ENCODE measurements at places on chromosomes 2 and 18.

DNA sequence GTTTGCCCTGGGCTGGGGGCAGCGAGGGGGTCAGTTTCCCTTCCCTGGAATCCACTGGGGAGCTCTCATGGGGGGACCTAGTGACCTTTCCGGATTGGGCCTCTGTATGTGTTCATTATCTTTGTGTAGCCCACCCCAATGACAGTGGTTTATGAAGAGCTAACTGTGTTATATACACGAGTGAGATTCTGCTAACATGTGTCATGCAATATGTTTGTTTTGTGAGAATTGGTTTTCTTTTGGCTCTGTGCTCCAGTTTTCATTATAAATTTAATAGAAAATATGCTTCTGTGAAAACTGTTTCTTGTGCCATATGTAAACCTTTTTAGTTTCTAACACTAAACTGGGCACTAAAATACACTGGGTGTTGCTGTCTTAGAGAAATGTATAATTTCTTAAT lies 110.6 kb downstream of the WDSUB1 start:
- no peak for DNase-seq

- DNase-seq: no peak
Observed at GRCh38 chr2:110838657-110839384, 106.4 kb downstream of the ACOXL start.

DNA sequence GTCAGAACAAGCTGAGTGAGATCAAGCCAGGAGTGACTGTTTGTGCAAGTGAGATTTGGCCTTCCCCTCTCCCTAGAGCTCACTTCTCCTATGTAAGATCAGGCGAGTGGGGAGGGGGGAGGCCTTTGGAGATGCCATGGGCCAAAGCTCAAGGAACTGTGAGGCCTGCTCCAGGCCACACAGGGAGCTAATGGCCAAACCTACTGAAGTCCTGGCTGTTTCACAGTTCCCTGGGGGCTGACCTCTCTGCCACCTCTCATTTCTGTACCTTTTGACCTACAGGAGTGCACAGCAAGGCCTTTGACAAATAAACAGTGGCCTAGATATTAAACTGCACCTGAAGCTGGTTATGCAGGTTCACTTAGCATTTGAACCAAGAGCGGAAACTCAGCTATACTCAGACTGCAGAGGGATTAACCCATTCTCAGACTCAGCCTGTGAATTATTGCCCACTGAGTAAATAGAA lies 235.0 kb upstream of the NT5C1B start:
- DNase-seq: no peak

- no peak for DNase-seq
Observed at GRCh38 chr18:79481046-79481790, 85.5 kb downstream of the NFATC1 start.

- DNase-seq: no peak
Observed at GRCh38 chr2:41626936-41627335, 420.9 kb upstream of the PKDCC start.

DNA sequence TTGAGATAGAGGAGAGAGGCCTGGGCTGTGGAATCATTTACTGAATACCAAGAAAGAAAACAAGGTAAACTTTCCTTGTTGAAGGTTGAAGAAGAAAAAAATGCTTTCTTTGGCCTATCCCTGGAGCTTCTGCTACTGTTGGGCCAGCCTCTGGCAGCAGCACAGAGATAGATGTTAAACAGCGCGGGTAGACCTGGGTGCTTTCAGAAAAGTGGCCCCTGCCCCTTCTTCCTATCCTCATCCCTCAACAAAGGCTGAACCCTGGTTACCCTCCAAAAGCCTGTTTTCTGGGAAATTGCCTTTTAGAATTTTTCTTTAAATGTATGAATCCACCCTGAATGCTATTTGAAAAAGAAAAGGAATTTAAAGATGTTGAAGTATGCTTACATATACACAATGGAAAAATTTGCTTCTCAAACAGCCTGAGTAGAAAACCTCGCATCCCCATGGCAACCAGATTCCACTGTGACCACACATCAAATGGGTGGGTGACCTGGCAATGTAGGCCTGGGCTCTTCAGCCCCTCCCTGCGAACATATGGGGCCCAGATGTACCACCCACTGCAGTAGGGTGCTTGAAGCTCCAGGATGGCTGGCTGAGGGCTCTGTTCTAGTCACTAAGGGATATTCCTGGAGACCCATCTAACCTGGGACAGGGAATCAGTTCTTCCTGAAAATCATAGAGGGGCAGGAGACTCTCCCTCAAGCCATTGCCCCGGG lies 23.4 kb upstream of the CHRNA1 start:
- no peak for DNase-seq

GRCh38 chr2:71454221-71455010 lies 1.1 kb downstream of the DYSF start:
- no peak for DNase-seq

GRCh38 chr18:26215247-26215970 lies 10.8 kb upstream of the TAF4B start:
- DNase-seq: no peak

GRCh38 chr18:61955644-61956043 lies 62.8 kb upstream of the RNF152 start:
- DNase-seq: no peak

DNA sequence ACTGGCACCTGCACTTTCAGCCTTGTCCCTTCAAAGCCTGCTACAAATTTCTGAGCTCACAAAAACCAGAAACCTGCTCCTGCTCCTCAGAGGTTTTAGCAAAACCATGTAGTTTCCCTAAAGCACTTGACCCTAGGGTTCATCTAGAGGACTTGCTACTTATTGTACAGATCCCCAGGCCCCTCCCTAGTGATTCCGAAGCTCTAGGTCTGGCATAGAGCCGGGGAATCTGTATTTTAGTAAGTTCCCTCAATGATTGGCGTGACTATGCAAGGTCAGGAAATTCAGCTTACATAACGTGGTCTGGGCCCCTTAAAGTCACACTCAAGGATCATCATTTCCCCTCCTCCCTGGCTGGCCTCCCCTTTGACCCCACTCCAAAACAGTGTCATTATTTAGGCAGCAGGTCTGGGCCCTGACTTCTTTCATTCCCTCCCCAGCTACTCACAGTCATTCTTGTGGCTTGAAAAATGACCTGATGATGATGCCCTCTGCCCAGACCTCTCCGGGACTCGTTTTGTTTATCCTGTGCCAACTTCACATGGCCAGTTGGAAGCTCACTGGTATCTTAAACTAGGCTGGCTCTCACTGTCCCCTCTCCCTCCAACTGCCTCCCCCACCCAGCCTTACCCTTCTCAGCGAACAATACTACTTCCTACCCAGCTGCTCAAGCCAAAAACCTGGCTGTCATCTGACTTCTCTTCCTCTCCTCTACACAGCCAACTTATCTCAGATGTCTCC lies 36.0 kb downstream of the WDFY1 start:
- DNase-seq: no peak

GRCh38 chr2:140918426-140918825 lies 1212.4 kb downstream of the LRP1B start:
- DNase-seq: no peak

GRCh38 chr2:179966778-179967394 lies 40.2 kb downstream of the CWC22 start:
- no peak for DNase-seq

GRCh38 chr2:199462956-199463692 lies 5.4 kb upstream of the SATB2 start:
- no peak for DNase-seq

DNA sequence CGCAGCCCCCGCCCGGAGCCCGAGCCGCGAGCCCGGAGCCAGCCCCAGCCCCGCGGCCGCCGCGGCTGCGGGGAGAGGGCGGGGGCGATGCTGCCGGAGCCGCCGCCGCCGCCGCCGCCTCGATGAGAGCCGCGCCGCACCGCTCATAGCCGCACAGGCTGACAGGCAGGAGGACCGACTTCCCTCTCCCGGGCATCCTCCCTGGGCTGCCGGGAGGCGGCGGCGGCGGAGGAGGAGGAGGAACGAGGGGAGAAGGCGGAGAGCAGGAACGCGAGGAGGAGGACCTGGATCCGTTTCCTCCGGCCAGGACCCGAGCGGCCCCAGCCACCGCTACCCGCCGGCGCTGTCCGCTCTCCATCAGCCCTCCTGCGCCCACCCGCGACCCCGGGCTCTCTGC lies 370 bp downstream of the KLHL29 start:
- no peak for DNase-seq

- no peak for DNase-seq
Observed at GRCh38 chr2:32865399-32866068, 81.2 kb upstream of the LTBP1 start.

- DNase-seq: no peak
Observed at GRCh38 chr2:11659115-11659475, 10.9 kb downstream of the NTSR2 start.

- no peak for DNase-seq
Observed at GRCh38 chr2:79876430-79876829, 363.6 kb downstream of the CTNNA2 start.

DNA sequence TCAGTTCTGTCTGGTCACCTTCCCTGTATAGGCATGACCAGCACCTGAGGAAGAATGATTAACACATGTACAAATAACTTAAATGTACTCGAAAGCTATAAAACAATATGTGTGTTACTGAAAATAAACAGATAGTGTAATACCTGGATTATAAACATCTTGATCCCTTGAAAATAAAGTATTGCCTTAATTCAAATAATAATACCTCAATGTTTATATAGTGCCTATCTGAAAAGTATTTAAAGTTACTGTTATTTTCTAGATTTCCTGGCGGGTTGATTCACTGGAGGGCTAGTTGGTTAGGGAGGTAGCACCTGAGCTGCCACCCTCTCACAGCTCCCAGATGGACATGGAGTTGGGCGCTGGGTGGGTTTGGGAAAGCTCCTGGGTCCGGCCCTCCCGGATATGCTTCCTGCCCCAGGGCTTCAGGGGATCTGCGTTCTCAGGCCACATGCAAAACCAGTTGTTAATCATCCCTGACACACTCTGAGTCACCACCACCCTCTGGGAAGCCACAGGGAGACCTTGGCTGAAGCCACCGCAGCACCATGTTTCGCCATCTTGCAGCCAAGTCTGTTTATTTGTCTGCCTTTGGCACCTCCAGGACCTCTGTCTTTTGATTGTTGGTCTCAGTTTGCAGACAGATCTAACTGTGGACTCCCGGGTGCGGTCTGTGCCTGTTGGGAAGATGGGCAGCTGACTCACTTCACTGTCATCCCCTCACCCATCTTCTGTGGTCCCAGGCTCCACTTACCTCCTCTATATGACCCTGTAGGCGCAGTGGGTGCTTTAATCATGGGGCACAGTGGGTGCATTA lies 35.3 kb downstream of the RAB31 start:
- DNase-seq: no peak

- no peak for DNase-seq
Observed at GRCh38 chr2:74548900-74549826, 4.6 kb downstream of the LOXL3 start.

GRCh38 chr2:174344716-174345461 lies 10.1 kb downstream of the SP9 start:
- no peak for DNase-seq

GRCh38 chr2:34316788-34317187 lies 717.7 kb upstream of the FAM98A start:
- no peak for DNase-seq

DNA sequence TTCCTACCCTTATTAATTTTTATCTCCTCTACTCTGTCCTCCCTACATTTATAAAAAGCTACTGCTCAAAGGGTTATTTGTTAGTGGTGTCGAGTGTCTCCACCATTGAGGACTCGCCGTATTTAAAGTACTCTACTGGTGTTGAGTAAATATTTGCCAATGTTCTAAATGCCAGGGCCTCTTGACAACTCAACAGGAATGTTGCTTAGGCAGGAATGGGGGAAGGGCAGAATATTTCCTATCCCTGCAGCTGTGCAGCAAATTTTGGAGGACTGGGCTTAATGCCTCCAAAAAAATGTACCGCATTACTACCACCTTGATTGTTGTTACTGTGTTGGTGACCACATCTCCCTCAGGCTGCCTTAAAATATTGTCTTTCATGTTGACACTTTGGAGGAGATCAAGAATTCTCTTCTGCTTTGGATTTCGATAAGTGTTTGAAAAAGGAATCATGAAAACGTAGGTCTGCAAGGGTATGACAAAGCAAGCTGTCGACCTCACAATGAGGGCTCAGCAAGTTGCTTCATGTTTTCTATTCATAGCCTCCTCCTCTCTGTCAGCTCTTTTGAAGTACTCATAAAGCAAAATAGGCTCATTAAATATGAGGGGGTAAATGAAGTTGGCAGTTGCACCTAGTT lies 84.3 kb downstream of the EFEMP1 start:
- DNase-seq: no peak

- no peak for DNase-seq
Observed at GRCh38 chr2:68279691-68280090, 27.4 kb upstream of the PPP3R1 start.

GRCh38 chr18:13538630-13539029 lies 187.7 kb downstream of the FAM210A start:
- DNase-seq: no peak

DNA sequence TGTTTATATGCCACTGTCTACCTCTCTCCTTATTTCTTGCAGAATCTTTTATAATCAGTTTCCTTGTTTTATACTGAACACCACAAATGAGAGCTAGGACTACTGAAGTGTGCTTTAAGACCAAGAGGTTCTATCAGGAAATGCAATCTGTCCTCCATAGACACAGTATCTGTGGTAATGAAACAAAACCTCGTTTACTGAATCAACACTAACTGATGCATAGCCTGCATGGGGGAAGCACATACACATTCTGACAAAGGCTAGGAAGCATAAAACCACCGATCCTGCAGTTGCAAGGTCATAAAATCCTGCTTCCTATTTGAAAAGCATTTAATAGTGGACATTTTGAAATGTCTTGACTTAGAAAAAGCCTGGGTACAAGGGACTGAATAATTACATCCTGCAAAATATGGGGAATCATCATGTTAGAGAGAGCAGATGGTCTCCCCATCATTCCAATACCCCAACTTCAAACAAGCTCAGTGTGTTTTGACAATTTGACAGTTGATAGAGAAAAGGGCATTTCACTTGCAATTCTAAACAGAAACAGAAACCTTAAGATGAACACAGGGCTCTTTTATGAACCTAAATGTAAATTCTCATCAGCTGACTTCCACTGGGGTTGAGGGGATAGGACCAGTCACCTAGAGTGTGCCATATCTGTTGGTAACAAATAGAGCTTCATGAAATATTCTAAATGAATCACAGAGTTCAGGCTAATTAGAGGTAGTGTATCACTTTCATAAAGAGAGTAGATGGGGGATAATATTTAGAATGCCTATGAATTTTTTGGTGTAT lies 1845.6 kb upstream of the PIK3C3 start:
- no peak for DNase-seq

GRCh38 chr2:109497911-109498870 lies 115.6 kb downstream of the SEPTIN10 start:
- DNase-seq: no peak

- no peak for DNase-seq
Observed at GRCh38 chr2:30677861-30678385, 129.3 kb downstream of the CAPN13 start.

GRCh38 chr18:25137197-25137472 lies 214.8 kb downstream of the ZNF521 start:
- no peak for DNase-seq

GRCh38 chr18:35443434-35443833 lies 54.3 kb downstream of the INO80C start:
- DNase-seq: no peak

- no peak for DNase-seq
Observed at GRCh38 chr2:195793881-195794280, 136.9 kb downstream of the SLC39A10 start.

Measured in activated T-helper 1 cell treated with anti-CD3 and anti-CD28 coated beads, Interleukin-2, amount 50 U/mL, for 16 hours (primary cell).